ENCODE measurements at places on chromosomes 3 and 15. TPM values are rescaled to one million over a fixed set of nuclear protein-coding genes. Genes with fewer than 3 reads are reported as not detected.

The RTP1 gene
- not detected for total RNA-seq

The KNG1 gene
- not detected for total RNA-seq

The A4GNT gene
- total RNA-seq: not detected

The LRRC49 gene
- total RNA-seq: 0.20 TPM

The SERPINI1 gene
- total RNA-seq: 4.3 TPM

The GRM7 gene
- not detected for total RNA-seq

The SLC22A14 gene
- not detected for total RNA-seq

The SENP8 gene
- 2.6 TPM for total RNA-seq

The SERPINI2 gene
- not detected for total RNA-seq

The LSAMP gene
- total RNA-seq: not detected

The WDR5B gene
- total RNA-seq: 19.2 TPM

The SLC15A2 gene
- total RNA-seq: 4.3 TPM

The SH3GL3 gene
- not detected for total RNA-seq

The CCDC54 gene
- total RNA-seq: not detected

The KIF9 gene
- 2.3 TPM for total RNA-seq

The HTR3E gene
- not detected for total RNA-seq

The PLCH1 gene
- total RNA-seq: not detected

The ACOX2 gene
- not detected for total RNA-seq

The CLRN1 gene
- total RNA-seq: not detected

The LIPC gene
- 0.41 TPM for total RNA-seq

The PLA2G4F gene
- total RNA-seq: not detected

The TERC gene
- 15.7 TPM for total RNA-seq

The IL17RB gene
- 0.87 TPM for total RNA-seq

The LRTM1 gene
- total RNA-seq: not detected

The FBN1 gene
- 0.20 TPM for total RNA-seq

The KLHDC8B gene
- 1.9 TPM for total RNA-seq

The LRRC34 gene
- 0.47 TPM for total RNA-seq

The CPNE4 gene
- not detected for total RNA-seq

The HEG1 gene
- 21.7 TPM for total RNA-seq

The TSPAN3 gene
- 13.3 TPM for total RNA-seq

The ERC2 gene
- not detected for total RNA-seq

The MYLK gene
- total RNA-seq: not detected

The ACTRT3 gene
- total RNA-seq: 0.17 TPM

The CAPN3 gene
- total RNA-seq: 20.1 TPM

The LMAN1L gene
- 0.23 TPM for total RNA-seq

The CNTN4 gene
- not detected for total RNA-seq

The ST6GAL1 gene
- 232 TPM for total RNA-seq

All from CD4-positive, alpha-beta memory T cell (primary cell).